ENCODE measurements at places on chromosomes 1 and 21.

DNA sequence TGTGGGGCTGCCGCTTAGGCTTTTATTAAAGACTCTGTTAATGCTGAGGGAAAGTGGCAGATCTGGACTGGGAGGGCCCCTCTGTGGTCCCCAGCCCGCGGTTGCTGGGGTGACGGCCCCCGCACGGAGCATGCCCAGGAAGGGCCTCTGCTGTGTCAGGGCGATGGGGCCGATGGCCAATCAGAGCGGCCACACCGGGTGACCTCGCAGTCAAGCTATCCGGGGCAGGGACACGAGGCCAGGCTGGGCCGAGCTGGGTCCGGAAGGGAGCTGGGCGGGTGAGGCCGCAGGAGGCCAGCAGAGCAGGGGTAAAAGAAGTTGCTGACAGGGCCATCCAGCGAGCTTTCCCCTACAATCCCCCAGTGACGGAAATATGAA, 145.1 kb downstream of the CASZ1 start:
- peak; percentile 72 for DNase-seq

DNA sequence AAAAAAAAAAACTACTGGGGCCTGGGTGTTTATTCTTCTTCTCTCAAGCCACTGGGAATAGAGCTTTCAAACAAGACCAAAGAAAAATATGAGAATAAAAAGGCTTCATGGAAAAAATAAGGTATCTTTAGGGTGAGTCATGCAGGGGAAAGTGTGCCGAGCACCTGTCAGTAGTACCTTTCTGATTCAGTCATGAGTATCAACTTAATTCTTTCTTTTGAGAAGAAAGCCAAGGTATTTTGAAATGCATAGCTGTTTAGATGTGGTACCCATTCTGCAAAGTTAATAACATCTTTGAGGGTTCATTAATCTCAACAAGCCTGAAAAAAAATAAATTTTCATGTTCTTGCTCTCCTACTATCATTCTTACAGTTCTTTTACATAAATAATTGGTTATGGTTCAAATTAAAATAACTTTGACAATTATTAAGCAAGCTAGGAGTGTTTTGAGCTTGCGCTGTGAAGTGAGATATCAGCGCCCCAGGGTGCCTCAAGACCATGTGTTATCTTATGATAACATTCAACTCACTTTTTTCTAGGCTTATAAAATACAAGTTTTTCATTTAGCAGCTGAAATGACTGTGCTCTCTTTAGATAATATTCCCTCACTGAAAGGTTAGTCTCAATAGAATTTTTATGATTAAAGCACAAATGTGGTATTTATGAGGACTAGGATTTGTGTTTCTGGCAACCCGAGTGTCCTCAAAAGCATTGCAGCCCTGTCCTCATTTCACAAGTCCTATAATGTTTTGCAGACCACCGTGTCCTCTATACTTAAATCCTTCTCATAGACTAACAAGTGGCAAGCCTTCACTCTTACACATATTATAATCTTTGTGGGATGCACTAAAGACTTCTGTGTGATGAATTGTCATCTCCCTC, 138.6 kb downstream of the SLC44A5 start:
- DNase-seq: no peak

DNA sequence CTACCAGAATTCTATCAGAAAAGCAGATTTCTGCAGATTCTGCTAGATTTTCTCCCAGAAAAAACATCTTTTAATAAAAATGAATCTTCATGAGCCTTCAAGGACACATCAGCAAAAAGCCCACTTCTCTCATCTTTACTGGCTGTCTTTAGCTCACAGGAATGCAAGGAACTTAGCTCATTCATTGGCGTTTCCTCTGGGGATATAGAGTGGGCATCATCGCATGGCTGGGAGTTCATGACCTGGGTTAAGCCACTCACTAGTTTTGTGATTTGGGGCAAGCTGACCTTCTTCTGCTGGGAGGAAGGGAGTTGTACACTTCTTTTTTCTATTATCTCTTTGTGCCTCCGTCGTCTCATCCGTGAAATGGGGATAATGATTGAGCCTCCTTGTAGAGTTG, 149.7 kb downstream of the KAZN start:
- no peak for DNase-seq

DNA sequence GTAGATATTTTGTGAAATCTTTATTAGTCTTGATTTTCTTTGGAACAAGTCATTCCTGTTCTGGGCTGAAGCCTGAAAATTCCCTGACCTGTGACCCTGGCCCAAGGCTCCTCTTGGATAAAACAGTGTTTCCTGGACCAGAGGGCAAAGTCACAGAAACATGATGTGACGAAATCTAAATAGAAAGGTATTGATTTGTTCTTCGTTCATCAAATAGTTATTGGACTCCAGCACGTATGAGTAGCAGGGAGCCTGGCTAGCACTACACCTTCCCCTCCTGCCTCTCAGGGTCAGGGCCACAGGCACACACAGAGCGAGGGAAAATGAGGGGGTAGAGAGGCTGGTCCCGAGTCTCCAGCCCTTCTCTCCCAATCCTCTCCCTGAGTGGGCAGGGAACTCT, 1.7 kb upstream of the CLDN14 start:
- DNase-seq: peak; percentile 38

- DNase-seq: no peak
Observed at GRCh38 chr21:40615505-40616376, 231.2 kb downstream of the DSCAM start.

DNA sequence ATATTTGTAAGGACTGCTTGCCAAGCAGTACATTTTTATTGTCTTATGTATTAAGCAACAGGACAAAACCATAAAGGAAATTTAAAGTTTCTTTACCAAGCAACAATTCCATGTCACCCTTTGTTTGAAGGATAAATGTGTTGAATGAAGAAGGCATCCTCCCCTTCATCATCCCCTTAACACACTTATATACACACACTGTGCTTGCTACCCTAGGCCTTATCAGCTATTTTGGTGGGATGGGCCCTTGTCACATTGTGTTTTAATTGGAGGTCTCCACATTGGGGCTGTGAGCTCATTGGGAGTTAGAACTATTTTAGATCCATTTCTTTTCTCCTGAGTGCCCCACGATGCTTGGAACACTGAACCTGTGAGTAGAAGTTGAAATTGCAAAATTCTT, 1.9 kb downstream of the VANGL1 start:
- DNase-seq: no peak

- DNase-seq: no peak
Observed at GRCh38 chr1:7384679-7385078, 386.4 kb upstream of the VAMP3 start.

GRCh38 chr1:209597499-209597898, 14.0 kb downstream of the CAMK1G start:
- DNase-seq: no peak

DNA sequence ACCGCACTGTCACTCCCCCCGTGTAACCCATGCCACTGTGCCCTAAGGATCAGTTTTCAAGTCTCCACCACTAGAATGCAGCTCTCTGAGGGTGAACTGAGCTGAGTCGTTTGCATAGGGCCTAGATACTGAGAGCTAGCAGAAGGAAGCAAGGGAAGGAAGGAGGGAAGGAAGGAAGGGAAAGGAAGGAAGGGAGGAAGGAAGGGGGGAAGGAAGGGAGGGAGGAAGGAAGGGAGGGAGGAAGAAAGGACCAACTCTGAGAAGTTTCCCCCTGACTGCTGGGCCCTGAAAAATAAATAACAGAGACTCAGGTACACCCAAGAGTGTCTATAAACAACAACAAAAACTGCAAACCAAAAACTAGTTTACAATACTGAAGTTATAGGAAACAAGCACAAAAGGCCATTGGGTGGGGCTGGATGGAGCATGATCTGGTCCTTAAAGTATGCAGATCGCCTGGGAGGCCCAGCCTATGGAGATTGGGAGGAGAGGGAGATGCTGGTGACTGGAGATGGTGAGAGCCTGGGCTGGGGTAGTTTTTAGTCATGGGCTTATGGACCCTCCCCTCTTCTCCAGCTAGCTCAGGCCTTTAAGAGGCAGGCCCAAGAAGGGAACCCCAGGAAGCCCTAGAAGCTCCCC, 1.7 kb upstream of the MRPS15 start:
- DNase-seq: no peak

DNA sequence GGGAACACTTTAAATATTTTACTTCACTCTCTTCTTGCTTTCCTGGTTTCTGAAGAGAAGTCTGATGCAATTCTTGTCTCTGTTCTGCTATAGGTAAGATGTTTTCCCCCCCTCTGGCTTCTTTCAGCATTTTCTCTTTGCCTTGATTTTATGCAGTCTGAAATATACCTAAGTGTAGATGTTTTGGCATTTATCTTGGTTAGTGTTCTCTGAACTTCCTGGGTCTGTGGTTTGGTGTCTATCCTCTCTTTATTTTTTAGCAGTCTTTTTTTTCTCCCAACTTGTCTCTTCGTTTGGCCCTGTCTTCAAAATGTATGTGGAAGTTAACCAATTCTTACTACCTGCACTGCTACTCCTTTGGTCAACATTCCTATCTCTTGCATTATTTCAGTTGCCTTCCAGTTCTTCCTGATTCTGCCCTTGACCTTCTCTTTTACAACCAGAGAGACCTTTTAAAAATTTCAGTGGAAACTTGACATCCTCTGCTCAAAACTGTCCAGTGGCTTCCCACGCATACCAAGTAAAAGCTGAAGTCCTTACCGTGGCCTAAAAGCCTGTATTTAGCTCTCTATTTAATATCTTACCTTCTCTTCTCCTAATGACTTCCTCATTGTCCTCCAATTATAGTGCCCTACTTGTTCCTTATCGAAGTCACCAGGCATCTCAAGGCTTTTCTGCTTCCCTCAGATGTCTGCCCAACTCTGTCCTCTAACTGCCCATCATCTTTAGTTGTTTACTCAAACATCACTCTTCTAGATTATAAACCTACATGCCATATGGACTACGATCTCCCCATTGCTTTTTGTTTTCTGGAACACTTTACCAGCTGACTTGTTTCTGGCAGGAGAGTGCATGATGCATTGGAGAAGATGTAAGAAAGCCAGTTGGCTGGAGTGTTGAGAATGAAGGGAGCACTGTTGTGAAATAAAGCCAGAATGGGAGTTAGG, 40.9 kb downstream of the RAP1A start:
- no peak for DNase-seq

GRCh38 chr1:54399765-54400164, 6.4 kb downstream of the SSBP3 start:
- DNase-seq: no peak

DNA sequence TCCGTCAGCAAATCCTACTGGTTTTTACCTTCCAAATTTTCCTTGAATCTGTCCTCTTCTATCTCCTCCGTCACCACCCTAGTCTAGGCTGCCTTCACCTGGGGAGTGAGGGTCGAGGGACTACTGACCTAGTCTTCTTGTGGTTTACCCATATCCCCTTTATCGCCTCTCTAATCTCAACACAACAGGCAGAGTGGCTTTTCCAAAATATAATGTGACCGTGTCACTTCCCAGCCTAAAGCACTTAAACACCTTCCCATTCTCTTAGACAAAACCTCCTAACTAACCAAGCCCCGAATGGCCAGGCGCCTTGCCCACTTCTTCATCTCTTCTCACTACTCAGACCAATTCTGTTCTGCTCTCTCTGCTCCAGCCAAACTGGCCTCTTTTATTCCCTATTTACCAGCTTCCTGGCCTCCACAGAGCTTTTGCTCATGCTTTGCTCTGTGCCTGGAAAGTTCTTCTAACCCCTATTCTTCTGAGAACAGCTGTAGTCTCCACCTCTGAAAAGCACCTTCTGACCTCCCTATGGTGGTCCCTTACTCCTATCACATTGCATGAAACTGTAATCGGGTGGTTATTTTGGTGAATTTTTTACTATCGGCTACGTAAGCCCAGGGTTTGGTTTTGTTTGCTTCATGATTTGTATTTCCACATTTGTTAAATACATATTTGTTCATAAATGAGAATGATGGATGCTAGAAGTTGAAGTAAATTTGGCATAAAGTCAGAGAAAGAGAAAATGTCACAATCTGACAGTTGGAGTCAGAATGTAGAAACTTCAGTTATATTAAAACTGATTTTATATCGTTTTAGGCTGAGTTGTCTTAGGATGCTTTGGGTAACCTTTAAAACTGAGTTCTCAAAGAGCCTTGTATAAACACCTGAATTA, 1.2 kb upstream of the NBPF1 start:
- no peak for DNase-seq

Measured in HuH-7.5 (cell line).